ENCODE measurements at places on chromosomes 7 and 10.

- DNase-seq, result peak; percentile 54
Measured at GRCh38 chr10:4013651-4014121, 228.7 kb upstream of the KLF6 start.

- DNase-seq, result no peak
Measured at GRCh38 chr10:64156166-64156565, 635.0 kb downstream of the REEP3 start.

GRCh38 chr10:30959836-30960210 lies 71.8 kb downstream of the ZNF438 start:
- DNase-seq, result no peak

- DNase-seq, result no peak
Measured at GRCh38 chr10:49138361-49138891, 4.6 kb upstream of the FAM170B start.

GRCh38 chr7:99004216-99004615 lies 125.9 kb downstream of the TRRAP start:
- DNase-seq, result no peak

DNA sequence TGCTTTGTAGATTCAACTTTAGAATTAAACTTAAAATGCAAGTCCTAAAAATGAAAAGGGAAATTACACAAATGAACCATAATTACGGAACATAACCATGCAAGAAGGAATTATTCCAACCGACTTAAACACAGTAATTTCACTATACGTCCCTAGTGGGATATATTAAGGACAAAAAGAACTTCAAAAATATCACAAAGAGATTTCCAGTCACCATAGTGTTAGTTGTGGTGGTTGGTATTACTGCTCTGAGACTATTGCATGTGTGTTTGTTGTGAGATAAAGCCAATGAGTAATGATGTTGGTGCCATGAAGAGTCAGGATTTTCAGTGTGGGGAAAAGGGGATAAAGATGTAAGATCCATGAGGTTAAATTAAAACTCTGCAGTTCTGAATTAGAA lies 49.6 kb downstream of the KCNH2 start:
- DNase-seq, result no peak

DNA sequence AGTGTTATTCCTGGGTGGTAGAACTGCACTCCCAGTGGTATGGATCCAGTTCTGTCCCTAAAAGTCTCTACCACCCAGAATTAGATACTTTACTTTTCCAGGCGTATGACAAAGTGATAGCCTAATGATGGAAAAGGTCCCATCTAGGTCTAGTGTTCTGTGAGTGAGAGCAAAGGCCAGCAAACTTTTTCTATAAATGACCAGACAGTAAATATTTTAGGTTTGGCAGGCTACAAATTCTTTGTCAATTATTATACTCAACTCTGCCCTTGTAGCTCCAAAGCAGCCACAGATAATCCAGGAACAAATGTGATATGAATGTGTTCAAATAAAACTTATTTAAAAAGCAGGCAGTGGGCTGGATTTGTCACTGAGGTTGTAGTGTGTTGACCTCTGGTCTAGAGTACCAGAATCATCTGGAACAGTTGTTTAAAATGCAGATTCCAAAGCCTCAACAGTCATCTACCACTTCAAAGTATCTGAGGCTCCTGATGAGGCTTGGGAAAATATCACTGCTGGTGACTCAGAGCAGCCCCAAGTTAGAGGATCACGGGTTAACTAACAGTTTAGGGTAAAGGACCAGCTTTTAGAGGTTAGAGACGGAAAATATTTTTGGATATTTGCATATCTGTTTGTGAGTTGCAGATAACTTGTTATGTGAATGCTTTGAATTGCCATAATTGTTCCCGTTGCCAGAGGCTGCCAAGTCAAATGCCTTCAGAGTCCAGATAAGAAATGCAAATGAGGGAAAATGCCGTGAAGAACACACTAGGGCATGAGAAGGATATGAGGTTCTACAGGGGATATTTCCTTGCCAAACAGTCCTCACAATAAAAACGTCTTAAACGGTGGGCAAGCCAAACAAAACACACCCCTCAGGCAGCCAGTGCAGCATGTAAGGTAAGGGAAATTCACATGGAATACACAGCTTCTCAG lies 19.4 kb downstream of the NRAP start:
- no peak for DNase-seq

DNA sequence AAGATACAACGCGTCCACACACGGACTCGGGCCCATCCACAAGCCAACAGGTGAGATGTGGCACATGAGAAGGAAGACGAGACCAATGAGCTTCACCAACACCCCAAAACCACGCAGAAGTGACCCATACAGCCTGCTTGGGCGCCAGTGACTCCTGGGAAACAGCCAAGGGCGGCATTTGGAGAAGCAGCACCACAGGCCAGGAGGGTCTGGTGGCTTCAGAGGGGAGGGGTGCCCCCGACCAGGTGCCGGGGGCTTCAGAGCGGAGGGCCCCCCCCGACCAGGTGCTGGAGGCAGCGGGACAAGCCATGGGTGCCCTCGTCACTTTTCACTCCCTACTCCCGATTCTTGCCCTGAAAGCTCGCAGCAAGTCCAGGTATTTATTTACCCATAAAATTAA lies 140.1 kb downstream of the DIP2C start:
- no peak for DNase-seq

- no peak for DNase-seq
Measured at GRCh38 chr7:118040562-118040961, 143.4 kb upstream of the LSM8 start.

GRCh38 chr10:48742891-48743860 lies 58.5 kb downstream of the WDFY4 start:
- DNase-seq, result no peak

- DNase-seq, result no peak
Measured at GRCh38 chr7:15303357-15303756, 258.5 kb downstream of the AGMO start.

DNA sequence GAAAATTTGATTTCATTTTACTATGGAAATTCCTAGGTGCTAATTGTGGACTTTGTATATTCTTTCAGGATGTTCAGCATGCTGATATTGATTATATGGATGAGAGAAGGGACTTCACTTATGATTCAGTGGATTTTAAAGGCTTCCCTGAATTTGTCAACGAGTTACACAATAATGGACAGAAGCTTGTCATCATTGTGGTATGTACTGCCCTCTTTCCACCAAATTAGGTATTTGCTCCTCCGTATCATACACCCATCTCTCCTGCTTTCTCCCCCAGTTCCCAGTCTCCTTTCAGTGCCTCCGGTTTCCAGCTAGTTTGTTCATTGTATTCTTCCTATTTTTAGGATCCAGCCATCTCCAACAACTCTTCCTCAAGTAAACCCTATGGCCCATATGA lies 34.6 kb downstream of the MGAM start:
- DNase-seq, result no peak

DNA sequence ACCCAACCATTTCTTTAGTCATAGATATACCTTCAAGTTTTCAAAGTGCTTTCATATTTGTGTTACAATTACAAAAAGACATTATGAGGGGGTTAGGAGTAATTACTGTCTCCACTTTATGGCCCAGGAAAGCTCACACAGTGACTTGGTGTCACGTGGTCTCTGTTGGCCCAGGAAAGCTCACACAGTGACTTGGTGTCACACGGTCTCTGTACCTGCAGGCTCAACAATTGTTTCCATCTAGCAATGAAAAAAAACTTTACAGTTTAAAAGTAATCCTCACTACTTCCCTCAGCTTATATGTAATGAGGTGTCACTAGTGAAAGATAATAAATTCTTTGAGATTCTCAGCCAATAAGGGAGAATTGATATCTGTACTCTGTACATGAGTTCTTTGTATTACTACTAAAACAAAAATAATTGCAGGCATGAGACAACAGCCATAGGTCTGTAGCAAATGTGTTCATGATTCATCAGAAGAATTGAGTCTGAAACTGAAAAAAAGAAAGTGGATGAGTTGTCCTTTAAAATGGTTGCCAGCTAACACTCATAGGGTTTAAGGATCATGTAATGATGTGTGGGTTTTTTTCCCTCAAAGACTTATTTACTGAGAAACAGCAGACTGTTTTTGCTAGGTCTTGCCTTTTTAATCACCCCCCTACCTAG lies 10.9 kb downstream of the OGDH start:
- peak; percentile 76 for DNase-seq

GRCh38 chr7:98641646-98642500 lies 24.8 kb downstream of the NPTX2 start:
- no peak for DNase-seq

DNA sequence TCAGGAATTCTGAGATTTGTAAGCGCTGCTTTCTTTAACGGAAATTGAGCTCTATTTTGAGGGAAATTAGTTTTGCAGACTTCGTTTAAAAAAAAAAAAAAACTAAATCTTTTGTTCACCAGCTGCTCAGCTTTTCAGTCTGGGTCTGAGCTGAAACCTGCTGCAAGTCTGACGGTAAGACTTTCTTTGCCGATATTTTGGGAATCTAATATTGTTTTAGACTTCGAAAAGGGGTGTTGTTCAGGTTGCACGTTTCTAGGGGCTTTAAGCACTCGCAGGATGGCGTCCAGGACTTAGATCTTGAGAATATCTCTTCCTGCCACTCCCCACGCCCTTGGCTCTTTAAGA lies 1.8 kb upstream of the MEOX2 start:
- DNase-seq, result no peak

DNA sequence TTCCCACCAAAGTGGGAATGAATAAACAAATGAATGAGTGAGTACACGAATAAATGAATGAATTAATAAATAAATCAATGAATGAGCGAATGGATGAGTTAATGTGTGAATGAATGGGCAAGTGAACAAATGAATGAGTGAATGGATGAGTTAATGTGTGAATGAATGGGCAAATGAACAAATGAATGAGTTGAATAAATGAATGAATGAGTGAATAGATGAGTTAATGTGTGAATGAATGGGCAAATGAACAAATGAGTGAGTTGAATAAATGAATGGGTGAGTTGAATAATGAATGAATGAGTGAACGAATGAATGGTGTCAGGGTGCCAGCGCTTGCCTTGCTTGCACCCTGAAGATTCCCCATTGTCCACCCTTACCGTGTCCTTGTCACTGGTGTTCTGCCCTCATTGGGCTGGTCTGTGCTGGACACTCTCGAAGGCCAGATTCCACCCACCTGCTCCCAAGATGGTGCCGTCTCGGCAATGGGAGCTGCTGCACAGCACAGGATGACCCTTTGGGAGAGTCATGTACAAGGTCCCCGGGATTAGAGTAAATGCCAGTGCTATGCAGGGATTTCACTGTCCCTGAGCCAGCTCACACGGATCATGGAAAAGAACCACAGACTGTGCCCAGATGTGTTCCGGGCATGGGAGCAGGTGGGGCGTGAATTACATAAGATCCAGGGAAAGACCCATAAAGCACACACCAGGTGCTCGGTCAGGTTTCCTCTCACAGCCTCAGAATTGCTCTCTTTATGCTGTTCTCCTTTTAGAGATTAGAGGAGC lies 83.2 kb downstream of the CAMK1D start:
- no peak for DNase-seq

DNA sequence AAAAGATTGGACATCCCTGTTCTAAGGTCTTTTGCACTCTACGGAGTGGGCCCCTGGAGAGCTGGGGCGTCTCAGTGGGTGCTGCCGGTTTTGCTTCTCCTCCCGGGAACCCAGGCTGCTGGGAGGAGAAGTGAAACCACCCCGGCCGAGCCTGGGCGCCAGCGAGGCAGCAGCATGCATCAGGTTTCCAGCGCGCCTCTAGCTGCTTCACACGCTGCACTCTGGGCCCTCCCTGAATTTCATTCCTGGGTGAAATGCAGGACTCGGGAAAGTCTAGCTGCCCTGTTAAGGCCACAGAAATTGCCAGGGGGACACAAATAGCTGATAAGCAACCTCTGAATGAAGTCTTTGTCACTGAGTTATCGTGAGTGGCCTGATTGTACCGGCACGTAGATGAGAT lies 127.4 kb downstream of the TRRAP start:
- DNase-seq, result no peak

GRCh38 chr10:16521311-16522016 lies at the start of gene C1QL3:
TSS of gene C1QL3 (minus strand) at chr10:16521879. CDS start at chr10:16521065, 814 bp downstream.
- peak; percentile 42 for DNase-seq

GRCh38 chr10:98694883-98695282 lies 248.1 kb upstream of the HPS1 start:
- DNase-seq, result no peak

GRCh38 chr7:43646603-43647338 lies 63.9 kb downstream of the STK17A start:
- DNase-seq, result no peak

GRCh38 chr7:138934861-138935260 lies 46.3 kb downstream of the KIAA1549 start:
- no peak for DNase-seq

DNA sequence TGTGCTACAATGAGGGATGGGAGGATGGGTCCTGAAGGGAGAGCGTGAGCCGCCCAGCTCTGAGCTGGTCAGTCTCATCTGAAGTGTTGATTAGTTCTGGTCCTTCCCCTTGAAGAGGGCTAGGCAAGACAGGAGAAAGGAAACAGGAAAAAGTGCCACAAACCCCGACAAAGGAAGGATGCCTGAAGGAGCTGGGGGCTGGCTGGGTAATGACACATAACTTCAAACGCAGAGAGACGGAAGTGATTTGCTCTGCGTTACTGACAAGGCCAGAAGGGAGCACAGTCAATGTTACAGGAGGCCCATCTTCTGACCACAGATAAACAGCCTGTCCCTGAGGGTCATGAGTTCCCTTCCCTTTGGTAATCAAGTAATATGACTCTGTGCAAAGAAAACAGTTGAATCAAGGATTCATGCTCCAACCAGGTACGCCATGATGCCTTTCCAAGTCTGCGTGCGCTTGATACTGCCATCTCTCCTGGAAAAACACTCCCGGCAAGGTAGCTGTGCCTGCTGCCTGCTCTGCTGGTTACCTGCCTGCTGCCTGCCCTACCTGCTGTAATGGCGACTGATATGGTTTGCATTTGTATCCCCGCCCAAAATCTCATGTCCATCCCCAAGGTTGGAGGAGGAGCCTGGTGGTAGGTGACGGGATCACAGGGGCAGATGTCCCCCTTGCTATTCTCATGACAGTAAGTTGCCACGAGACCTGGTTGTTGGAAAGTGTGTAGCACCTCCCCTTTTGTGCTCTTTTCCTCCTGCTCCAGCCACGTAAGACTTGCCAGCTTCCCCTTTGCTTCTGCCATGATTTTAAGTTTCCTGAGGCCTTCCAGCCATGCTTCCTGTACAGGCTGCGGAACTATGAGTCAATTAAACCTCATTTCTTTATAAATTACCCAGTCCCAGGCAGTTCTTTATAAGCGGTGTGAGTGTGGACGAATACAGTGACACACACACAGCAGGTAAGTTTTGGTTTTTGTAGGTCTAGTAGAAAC lies 57.9 kb downstream of the GRB10 start:
- no peak for DNase-seq

DNA sequence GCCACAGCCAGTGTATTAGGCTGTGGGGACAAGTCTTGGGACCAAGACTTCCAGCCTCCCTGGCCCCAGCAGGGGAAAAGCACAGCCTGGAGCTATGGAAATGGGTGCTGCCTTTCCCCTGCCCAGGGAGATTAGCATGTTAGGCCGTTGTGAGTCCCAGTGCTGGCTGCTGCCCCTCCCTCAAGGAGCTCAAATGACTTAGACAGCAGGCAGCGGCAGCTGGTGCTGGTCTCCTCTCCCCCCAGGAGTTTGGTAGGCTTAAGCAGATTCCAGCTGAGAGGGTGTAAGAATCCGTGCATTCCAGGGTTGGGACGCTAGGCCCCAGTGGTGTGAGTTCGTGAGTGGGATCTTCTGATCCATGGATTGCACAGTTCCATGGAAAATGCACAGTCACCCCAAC lies 301.5 kb upstream of the PHF14 start:
- DNase-seq, result no peak

All from activated CD4-positive, alpha-beta T cell treated with anti-CD3 and anti-CD28 coated beads, Interleukin-2, Interleukin-6, amounts not matched to agents 100 ng/mL and 50 ng/mL, durations not matched to agents 16 hours and 8 hours (primary cell).